ENCODE measurements at places on chromosomes 4 and X.

DNA sequence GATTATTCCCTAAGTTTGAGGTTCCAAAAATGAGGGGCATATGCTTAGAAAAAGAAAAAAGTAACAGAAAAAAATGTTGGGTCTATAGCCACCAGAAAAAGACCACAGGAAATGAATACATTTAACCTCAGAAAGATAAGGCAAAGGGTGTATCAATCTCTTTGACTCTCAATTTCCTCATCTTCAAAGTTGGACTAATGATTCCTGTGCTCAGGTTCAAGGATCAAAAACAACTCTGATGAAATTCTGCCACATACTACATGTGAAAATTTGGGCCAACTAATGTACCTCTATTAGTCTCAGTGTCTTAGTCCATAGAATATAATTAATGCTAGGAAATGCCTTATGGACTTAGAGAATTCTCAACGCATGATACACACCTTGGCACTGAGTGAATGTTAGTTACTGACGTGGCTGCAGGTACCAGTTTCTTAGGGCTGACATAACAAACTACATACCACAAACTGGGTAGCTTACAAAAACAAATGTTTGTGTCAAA is 257.7 kb downstream of the ANKRD50 start:
- no peak for DNase-seq

GRCh38 chr4:87375719-87376291 is 15.2 kb downstream of the HSD17B11 start:
- peak; percentile 27 for DNase-seq

DNA sequence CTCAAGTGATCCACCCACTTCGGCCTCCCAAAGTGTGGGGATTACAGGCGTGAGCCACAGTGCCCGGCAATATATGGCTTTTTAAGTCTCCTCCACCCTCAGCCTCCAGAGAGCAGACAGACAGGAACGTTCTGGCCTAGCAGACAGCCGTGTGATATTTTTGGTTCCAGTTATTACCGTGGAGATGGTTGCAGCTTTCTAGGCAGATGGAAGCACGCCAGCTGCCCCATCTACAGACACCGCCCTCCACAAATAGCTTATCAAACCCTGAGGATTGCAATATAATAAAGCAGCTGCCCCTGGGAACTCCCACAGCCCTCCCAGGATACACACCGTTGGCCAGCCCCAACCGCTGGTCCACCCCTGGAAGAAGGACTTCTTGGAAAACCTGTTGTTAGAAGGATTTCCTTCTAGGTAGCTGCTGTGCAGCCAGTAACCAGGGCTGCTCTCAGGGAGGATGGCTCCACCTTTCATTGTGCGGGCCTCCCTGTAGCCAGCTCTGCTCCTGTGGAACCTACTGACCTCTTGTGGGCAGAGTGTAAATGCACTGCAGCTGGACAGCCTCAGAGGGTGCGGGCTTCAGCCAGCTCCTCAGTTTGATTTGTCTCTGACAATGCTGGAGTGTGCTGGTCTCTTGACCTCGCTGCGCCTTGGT is 44.0 kb downstream of the SLC25A5 start:
- no peak for DNase-seq

- no peak for DNase-seq
Observed at GRCh38 chrX:79231662-79232061, 87.2 kb downstream of the GPR174 start.

DNA sequence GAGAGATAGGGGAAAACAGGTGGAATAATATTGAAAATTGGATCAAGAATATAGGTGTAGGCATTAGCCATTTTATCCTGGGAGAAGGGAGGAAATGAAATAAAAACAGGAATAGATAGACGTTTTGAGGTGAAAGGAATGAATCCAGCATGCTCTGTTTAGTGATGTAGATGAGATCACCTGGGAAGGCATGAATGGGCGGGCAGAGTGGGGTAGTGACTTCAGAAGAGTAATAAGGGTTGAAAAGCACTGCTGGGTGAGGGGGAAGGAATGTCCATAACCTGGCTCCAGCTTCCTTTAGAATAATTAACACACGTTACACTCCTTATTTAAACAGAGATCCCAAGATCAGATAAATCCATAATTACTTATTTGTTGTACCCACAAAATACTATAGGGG is 191.1 kb upstream of the ANXA3 start:
- no peak for DNase-seq

DNA sequence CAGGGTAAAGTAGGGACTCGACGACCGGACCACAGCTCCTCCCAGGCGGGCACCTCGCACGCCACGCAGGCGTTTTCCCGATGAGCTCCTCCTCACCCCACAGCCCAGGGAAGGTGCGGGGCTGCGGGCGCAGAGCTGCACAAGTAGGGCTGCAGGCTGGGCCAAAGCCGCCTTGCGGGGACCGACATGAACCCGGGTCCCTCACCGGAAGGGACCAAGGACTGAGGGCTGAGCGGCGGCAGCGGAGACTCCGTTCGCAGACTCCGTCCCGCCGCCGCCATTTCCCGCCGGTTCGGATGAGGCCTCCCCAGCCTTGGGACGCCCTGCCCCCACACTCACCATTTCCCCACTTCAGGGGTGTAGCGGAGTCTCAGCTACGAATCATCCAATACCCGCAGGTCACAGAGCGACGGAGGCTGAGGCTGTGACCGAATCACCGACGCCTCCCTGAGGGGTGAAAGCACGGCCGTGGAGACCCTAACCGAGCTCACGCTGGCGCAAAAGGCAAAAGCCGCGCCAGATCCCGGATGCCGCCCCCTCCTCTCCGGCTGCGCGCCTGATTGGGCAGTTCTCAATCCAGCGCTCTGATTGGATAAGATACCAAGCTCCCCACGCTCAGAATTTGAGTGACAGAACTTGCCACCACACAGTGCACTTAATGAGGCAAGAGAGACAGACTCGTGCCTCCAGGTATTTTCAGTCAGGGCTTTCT is at the start of gene ZNF732:
TSS of gene ZNF732 (minus strand) at position 506 of the 712 bp plus-strand sequence. CDS start at position 342, 164 bp downstream.
- DNase-seq: no peak

DNA sequence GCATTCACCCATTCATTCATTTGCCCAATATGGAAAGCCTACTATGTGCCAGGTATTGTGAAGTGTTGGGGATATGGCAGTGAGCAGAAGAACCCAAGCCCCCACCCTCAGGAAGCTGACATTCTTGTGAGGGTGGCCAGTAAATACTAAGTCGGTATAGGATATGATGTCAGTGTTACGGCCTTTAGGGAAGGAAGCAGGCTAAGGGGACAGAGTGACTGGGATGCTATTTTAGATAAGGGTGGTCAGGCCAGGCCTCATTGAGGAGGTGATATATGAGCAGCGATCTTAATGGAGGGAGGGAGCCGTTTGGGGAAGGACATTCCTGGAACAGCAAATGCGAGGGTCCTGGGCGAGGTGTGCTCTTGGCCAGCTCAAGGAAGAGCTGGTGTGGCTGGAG is 2.0 kb downstream of the ATP6AP1 start:
- DNase-seq: no peak

GRCh38 chr4:7933651-7934510 is 5.8 kb downstream of the AFAP1 start:
- no peak for DNase-seq

- DNase-seq: no peak
Observed at GRCh38 chr4:88070031-88070430, 62.6 kb downstream of the PKD2 start.

GRCh38 chr4:55098456-55099204 is 26.8 kb downstream of the KDR start:
- DNase-seq: no peak

- DNase-seq: no peak
Observed at GRCh38 chr4:105631818-105632400, 76.6 kb downstream of the INTS12 start.

GRCh38 chr4:105453550-105454205 is 20.2 kb downstream of the PPA2 start:
- no peak for DNase-seq

DNA sequence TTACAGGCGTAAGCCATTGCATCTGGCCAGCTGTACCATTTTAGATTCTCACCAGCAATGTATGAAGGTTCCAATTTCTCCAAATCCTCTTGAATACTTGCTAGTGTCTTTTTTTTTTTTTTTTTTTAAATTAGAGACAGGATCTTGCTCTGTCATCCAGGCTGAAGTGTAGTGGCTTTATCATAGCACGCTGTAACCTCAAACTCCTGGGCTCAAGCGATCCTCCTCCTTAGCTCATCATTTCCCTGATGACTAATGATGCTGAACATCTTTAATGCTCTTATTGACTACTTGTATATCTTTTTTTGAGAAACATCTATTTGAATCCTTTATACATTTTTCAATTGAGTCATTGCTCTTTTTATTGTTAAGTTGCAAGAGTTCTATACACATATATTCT is 40.3 kb downstream of the HDAC8 start:
- DNase-seq: no peak

GRCh38 chr4:109077505-109077904 is 225.0 kb downstream of the COL25A1 start:
- no peak for DNase-seq

DNA sequence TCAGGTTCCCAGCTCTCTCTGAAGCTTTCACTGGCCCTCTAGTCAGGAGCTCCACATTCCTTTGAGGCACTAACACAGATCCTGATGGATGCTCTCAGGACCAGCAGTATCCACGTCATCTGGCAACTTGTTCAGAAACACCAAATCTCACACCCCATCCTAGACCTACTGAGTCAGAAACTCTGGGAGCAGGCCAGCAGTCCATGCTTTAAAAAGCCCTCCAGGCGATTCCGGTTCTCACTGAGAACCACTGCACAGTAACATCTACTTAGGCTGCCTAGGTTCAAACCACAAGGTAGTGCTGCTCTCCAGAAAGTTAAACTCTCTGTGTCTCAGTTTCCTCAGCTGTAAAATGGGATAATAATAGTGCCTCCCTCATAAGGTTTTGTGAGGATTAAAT is 55.3 kb downstream of the CCDC158 start:
- DNase-seq: no peak

- no peak for DNase-seq
Observed at GRCh38 chr4:119136546-119136945, 914 bp downstream of the MYOZ2 start.

DNA sequence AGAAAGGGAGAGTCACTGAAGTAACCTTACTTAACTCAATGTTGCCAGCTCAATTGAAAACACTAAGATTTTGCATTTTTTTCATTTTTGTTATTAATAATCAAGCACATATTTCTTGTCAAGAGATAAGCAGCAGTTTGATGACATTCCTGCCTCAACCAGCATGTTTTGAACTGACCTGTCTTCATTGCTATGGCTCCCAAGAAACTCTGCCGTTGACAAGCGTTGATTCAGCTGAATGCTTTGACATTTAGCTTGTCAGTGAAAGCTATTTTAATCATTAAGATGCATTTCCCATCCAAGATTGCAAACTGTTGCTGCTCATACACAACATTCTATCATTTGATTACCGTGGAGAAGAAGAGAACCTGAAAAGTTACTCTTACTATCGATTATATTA is 5.9 kb downstream of the NAA11 start:
- no peak for DNase-seq

DNA sequence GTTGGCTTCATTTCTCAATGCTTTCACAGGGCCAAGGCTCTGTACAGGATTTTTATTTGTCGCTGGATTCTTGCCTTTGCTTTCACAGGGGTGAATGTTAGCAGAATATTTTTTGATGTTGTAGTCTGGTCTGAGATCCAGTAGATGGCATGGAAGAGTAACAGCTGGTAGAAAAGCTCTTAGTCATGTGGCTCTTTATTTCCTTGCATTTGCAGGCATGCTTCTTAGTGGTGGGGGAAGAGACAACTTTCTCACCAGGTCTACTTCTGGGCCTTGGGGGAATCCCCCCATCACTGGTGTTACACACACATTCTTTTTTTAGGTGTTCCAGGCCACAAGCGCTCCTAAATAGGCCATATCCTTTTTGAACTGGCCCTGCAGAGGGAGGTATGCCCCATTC is 58.2 kb upstream of the DKK2 start:
- DNase-seq: no peak

DNA sequence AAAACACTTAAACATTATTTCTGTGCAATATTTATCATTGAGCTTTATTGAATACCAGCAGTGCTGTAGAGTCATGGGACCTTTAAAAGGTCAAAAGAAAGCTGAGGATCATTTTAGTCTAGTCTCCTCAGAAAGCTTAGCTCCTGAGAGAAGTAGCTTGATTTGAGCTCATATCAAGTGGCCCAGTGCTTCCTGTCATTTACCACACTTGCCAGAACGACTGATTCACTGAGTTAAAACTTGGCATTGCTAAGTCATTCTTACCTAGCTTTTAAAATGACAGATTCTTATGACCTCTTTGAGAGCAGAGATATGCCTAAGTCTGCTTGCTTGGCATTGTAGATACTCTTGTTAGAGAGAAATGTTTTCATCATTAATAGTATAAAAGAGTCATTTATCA is 15.2 kb downstream of the SEPTIN11 start:
- DNase-seq: no peak

DNA sequence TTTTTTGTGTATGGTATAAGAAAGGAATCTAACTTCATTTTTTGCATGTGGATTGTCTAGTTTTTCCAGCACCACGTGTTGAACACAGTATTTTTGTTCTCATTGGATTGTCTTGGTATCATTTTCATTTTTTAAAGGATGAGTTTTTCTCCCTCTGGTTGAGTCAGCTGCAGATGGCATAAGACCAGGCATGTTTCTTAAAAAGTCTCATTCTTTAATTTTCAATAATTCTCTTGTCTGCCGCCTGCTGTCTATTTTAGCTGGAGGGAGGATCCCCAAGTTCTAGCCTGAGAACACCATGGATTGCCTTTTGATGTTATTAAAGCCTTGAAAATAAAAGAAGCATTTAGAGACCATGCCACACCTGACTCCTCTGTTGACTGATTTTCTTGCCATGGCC is 263.8 kb downstream of the ARHGAP24 start:
- DNase-seq: no peak

- DNase-seq: no peak
Observed at GRCh38 chr4:52848254-52848653, 13.9 kb upstream of the RASL11B start.

- no peak for DNase-seq
Observed at GRCh38 chr4:101251261-101251660, 96.1 kb downstream of the PPP3CA start.

DNA sequence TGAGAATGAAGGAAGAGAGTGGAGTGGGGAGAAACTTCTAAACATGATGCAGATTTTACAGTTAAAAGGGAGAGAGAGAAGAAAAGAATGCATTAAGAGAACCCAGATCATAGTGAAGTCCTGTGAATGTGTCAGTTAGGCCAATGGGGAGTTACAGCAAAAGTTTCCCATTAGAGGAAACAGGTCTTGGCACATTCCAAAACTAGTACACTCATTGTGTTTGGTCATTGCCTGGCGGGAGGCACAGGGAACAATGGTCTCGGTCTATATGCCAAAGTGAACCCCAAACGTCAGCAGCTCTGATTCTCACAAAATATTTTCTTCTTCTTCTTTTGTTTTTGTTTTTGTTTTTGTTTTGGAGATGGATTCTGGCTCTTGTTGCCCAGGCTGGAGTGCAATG is 284.5 kb upstream of the CTSO start:
- DNase-seq: no peak

- no peak for DNase-seq
Observed at GRCh38 chrX:107672955-107673378, 44.7 kb downstream of the PRPS1 start.

GRCh38 chr4:75715105-75715799 is 9.1 kb upstream of the USO1 start:
- no peak for DNase-seq

- no peak for DNase-seq
Observed at GRCh38 chr4:148842843-148843242, 400.6 kb upstream of the NR3C2 start.

- peak; percentile 91 for DNase-seq
Observed at GRCh38 chr4:169410839-169411770, 140.3 kb upstream of the SH3RF1 start.

GRCh38 chr4:179662522-179662921 is 2220.3 kb upstream of the AGA start:
- no peak for DNase-seq

- DNase-seq: no peak
Observed at GRCh38 chrX:20414066-20414465, 147.4 kb upstream of the RPS6KA3 start.

GRCh38 chr4:88919056-88919455 is 137.9 kb downstream of the FAM13A start:
- DNase-seq: no peak
